ENCODE measurements at places on chromosomes 11 and 22.

DNA sequence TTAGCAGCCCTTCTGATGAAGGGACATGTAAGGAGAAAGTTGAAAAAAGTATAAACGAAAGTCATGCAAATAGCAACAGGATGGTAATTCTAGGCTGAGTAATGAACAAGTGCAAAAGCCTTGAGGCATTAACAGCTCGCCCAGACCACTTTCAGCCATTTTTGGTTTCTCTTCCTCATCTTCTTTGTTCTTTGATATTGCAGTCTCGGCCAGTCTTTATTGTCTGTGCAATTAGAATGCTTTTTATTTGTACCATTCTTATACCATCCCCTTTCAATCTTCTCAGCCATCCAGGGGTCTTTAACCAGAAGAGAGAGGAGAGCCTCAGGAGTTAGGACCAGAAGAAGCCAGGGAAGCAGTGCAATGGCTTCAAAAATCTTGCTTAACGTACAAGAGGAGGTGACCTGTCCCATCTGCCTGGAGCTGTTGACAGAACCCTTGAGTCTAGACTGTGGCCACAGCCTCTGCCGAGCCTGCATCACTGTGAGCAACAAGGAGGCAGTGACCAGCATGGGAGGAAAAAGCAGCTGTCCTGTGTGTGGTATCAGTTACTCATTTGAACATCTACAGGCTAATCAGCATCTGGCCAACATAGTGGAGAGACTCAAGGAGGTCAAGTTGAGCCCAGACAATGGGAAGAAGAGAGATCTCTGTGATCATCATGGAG lies 7.3 kb downstream of the TRIM34 start:
- DNase-seq, result peak; percentile 32

- DNase-seq, result peak; percentile 86
These were observed 33.4 kb downstream of the APOL1 start for GRCh38 chr22:36286096-36286957.

- DNase-seq, result no peak
These were observed 16.4 kb downstream of the SLC1A2 start for GRCh38 chr11:35402751-35403660.

GRCh38 chr11:57338142-57338541 lies at the start of gene P2RX3:
Gene P2RX3 (plus strand): TSS chr11:57338352. CDS start chr11:57338551, 199 bp downstream.
- DNase-seq, result no peak

DNA sequence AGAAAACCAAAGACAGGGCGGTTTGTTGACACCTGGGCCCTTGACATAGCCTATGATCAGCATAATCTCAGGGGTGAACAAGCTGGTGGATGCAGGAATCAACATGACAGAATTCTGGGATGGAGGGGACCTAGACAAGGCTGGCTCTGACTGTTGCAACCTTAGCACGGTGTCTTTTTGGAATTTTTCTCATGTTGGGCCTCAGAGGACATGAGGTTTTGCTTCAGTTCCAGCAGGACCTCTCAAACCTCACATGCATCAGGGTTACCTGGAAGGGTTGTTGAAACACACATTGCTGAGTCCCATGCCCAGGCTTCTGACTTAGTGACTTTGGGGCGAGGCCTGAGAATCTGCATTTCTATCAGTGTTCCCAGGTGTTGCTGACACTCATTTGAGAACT lies 345.6 kb upstream of the B3GAT1 start:
- no peak for DNase-seq

- DNase-seq, result no peak
These were observed 2.8 kb upstream of the TRIM3 start for GRCh38 chr11:6476571-6476970.

DNA sequence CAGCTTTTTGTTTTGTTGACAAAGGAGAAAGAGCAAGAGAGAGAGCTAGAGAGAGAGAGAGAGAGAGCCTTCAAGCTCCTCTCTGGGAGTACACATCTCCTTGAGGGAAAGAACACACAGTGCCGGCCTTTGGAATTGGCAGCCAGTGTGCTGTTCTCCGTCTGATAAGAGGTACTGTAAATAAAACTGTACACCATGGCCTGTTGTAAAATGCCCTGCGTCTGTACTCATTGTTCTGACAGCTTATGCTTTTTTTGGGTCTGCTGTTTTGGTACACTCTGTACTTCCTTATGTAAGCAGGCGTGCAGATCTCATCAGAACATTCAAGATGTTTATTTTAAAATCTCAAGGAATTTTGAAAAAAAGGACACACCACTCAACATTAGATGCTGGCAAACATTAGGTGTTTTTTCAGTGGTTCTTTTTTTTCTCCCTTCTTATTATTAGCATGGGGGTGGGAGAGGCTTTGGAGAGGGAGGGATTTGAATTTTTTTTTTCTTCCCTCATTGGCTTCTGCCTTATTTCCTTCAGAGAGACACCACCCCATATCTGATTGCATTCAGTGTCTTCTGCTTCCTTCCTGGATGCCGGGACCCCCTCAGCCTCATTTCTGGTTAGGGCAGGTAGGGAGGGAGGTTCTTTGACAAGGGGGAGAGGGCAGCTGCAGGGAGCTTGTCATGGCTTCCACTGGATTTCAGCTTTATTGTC lies 116.8 kb upstream of the NNMT start:
- no peak for DNase-seq

DNA sequence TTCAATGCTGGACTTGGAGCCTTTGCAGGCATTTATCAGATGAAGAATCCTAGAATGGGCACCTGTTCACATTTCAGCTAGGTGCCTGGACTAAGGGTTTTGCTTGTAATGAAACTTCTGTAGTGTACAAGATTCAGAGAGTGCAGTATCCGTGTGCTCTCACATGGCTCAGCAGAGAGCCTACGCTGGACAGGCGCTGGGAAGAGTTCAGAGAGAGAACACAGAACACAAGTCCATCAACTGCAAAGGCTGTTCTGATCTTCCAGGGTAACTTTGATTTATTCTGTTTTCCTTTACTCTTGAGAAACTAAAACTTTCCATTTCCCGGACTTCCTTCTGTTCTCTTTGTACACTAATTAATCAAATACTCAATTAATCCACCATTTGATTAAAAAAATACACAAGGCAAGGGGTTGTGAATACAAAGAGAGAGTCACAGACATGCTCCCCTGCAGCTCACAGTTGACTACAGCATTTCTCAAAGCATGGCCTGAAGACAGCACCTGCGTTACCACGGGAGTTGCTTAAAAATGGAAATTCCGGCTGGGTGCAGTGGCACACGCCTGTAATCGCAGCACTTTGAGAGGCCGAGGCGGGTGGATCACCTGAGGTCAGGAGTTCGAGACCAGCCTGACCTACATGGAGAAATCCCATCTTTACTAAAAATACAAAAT lies 393.7 kb downstream of the LARGE1 start:
- DNase-seq, result no peak

DNA sequence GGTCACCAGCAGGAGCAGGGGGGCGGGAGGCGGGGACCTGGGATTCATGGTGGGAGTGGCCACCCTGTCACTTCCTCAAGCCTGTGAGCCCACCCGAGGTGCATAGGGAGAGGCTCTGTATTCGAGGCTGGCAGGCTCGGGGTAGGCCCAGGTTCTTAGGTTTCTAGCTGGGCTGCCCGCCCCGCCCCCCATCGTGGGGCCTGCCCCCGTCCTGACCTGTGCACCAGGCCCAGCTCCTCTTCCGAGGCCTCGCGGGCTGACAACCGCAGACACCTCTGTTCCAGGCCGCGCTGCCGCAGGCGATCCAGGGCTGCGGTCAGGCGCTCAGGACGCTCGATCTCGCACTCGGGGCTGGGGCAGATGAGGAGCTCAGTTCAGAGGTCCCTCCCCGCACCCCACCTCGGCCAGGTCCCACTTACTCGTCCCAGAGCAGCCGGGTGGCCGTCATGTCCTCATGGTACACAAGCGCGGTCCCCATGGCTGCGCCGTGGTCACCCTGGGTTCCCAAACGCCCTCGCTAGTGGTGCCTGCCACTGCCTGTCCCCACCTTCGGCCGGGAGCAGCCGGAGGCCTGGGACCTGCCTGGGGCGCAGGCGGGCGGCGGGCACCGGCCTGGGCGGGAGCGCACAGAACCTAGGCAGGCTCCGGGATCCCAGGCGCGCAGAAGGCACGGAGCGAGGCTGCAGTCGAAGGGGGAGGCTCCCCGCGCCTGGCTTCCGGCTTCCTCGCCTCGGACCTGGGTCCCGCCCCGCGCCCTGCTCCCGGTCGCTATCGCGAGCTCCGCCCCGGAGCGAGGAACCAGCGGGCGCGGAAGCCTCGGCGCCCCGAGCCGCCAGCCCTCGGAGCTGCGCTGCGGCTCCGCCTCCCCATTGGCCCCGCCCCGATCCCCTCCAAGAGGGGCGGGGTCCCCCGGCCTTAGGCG lies at the start of gene HDAC10:
Gene HDAC10, minus strand, starts transcription at position 711 of the 922 bp plus-strand sequence. Its CDS starts 233 bp downstream, at position 478.
- peak; percentile 87 for DNase-seq

GRCh38 chr11:2869134-2869526 lies 16.4 kb downstream of the CDKN1C start:
- DNase-seq, result no peak

DNA sequence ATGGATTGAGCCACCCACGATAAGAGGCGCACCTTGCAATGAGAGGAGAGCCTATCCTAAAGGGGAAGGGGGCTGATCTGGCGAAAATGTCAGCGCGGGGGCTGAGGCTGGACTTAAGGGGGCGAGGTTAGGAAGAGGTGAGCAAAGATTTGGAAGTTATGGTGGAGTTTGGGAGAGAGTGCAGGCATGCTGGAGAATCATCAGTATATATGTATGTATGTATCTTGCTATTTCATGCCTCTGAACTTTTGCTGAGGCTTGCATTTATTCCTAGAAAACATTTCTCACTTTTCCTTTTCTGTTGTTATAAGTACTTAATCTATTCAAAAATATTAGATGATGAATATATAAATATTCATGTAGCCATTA lies 17.2 kb upstream of the THRSP start:
- no peak for DNase-seq

- DNase-seq, result no peak
These were observed 293.3 kb downstream of the BRD1 start for GRCh38 chr22:49534386-49534785.

DNA sequence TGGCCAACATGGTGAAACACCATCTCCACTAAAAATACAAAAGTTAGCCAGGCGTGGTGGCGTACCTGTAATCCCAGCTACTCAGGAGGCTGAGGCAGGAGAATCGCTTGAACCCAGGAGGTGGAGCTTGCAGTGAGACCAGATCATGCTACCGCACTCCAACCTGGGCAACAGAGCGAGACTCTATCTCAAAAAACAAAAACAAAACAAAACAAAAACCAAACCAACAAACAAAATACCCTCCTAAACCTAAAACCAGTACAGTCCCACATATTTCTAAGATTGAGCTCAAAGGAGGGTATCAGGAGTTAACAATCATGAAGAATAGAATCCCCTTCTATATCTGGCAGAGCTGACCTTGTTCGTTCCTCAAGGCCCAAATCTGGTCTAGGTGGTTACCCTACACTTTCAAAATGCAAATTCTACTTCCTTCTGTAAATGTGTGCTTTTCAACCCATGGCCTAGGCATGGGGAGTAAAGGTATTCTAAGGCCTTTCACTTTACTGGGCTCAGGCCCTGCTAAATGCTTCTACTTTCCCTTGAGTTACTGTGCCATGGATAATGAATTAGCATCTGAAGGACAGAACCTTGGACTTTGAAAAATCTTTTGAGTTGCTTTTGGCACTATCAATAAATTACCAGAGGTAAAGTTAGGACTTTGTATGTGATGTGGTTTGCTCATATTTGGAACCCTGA lies 10.4 kb upstream of the PPP2R1B start:
- DNase-seq, result no peak

DNA sequence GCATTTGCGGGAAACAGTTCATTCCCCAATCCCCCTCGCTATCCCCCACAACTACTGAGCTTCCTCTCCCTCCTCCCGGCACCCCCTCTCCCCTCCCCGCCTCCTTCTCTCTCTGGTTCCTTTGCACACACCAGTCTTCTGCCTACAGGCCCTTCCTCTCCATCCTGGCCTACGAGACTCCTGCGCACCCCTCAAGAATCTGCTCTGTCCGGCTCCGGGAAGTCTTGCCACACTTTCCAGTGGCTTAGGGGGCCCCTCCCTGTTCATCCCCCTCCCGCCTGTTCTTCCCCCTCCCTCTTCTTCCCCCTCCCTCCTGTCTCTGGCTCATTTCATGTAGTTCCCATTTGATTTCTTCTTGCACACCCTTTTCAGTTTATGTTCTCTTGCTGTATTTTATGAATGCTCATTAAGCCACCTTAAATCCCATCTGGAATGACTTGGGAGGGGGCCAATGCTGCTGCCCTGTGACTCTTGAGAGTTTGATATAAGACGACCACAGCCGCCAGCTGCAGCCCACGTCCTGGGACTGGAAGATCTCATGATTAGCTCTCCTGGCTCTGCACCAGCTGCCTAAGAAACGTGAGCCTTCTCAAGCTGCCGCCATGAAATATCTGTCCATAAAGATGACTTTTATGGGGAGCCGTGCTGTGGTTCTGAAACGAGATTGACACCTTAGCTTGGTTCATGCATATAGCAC lies 50.9 kb downstream of the RPS6KA4 start:
- DNase-seq, result peak; percentile 58

- DNase-seq, result no peak
These were observed 150.9 kb upstream of the GRK3 start for GRCh38 chr22:25413620-25414019.

DNA sequence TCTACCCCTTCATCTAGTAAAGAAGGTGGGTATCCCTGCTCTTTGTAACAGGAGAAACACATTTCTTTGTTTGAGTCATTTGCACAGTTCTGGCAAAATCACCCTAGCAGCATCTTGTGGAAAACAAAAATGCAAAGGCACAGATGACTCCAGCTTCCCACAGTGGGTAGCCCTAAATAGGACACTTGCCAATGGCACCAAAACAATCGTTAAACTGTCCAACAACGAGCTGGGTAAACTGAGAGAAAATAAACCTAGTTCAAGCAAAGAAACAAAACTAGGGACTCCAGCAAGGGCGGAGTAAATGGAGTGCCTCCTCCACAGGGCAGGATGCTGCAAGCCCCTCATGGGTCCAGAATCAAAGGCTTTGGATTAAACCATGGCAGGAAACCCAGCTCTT lies 239.5 kb downstream of the NTM start:
- DNase-seq, result no peak

- no peak for DNase-seq
These were observed 16.5 kb downstream of the USP35 start for GRCh38 chr11:78205256-78205655.

GRCh38 chr22:43356881-43357280 lies 13.7 kb upstream of the SCUBE1 start:
- DNase-seq, result no peak

GRCh38 chr11:1041149-1041467 lies 4.6 kb upstream of the MUC6 start:
- no peak for DNase-seq

- no peak for DNase-seq
These were observed 21.8 kb downstream of the RTN4RL2 start for GRCh38 chr11:57481915-57482781.

DNA sequence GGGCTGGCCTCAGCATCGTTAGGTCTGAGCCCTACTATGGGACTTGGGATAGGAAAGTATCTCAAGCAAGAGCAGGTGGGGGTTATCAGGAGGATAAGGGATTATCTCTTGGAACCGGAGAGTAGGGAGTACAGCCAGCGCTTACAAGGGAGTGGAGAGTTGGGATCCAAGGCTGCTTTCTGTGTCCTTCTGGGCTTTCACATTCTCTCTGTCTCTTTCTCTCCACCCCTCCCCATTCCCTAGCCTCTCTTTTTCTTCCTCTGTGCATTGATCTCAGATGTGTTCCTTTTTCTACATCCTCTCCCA lies 170.2 kb downstream of the BUD13 start:
- DNase-seq, result no peak
